IMR-90 (cell line): ENCODE measurements at places on chromosomes 1 and 21.

DNA sequence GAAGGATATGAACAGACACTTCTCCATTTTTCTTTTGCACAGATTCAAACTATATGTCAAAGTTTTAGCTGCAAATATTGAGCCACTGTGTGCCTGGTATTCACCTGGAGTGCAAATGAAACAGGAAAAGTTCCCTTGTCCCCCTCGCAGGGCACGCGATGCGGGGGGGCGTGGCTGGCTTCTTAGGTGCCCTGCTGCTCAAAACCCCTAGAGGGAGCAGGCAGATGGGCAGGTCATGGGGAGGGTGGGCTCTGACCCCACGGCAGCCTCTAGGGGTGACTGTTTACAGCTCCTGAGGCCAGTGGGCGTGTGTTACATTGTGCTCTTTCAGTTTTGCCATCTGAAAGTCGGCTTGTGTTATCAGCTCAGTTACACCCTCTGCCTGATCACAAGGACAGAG, 931.2 kb upstream of the B3GALT2 start:
- no peaks in the 10 kb centered on the region for H3K4me1 ChIP-seq
- no peak overlapping the region for H3K27ac ChIP-seq
- H3K36me3 ChIP-seq = no peaks in the 10 kb centered on the region
- DNase-seq = no peak

DNA sequence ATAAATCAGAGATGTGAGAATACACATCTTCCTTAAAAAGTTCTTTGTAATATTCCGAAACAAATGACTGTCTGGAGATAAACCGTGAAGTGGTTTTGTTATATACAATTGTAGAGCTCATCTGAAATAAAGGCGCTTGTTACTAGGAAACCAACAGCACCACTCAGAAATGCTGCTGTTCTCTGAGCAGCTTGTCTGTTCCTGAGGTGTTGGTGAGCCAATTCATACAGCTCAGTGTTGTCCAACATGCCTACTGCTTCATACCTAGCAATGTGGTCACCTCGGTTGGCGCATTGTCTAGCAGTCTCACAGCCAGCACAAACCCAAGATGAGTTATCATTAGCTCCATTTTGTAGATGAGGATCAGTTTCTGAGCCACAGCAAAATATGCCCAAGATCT, 44.4 kb downstream of the GFI1 start:
- H3K27me3 ChIP-seq = no peaks in the 10 kb centered on the region
- H3K36me3 ChIP-seq = no peaks in the 10 kb centered on the region
- peaks cover 12% of the 10 kb centered on the region for H3K4me1 ChIP-seq

DNA sequence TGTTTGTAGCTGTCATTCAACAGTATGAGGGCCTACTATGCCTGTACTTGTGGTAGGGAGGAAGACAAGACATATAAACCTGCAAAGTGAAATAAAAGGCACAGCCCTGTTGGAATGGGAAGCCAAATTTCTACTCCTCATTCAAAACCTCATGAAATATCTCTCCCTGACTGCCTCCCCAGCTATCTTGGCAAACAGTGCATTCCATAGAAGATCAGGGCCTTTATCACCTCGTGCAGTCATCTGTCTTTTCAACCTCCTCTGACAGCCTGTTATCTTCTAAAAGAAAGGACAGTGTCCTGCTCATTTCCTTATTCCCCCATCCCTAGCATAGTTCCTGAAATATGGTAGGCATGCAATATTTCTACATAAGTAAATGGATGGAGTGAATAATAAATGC, 71.0 kb downstream of the SH3GLB1 start:
- no peak for DNase-seq
- no peaks in the 10 kb centered on the region for H3K36me3 ChIP-seq
- H3K4me1 ChIP-seq = peaks cover 25% of the 10 kb centered on the region
- no peaks in the 10 kb centered on the region for H3K27me3 ChIP-seq
- H3K27ac ChIP-seq = no peak overlapping the region

DNA sequence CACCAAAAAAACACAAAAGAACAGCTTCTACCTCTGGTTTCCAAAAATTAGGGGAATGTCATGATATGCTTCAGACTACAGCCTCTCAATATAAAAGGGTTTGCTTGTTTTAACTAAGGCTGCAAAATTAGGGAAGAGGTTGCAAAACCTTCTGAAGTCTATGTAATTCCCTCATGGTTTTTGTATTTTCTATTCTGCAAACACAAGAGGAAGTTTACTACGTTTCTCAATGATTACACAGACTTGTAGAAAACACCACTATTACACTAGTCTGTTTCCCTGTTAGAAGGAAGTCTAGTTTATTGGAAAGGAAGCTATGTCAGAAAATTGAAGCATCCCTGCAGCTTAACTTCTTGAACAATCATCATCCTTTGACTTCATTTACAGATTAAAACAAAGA, 229.7 kb upstream of the FMN2 start:
- no peak overlapping the region for H3K27ac ChIP-seq
- no peaks in the 10 kb centered on the region for H3K27me3 ChIP-seq
- no peaks in the 10 kb centered on the region for H3K4me1 ChIP-seq
- no peaks in the 10 kb centered on the region for H3K36me3 ChIP-seq

GRCh38 chr1:25022361-25023189, 92.5 kb upstream of the RUNX3 start:
- H3K4me1 ChIP-seq = peaks cover 21% of the 10 kb centered on the region
- peak; percentile 96 for DNase-seq
- no peaks in the 10 kb centered on the region for H3K27me3 ChIP-seq
- no peaks in the 10 kb centered on the region for H3K36me3 ChIP-seq

DNA sequence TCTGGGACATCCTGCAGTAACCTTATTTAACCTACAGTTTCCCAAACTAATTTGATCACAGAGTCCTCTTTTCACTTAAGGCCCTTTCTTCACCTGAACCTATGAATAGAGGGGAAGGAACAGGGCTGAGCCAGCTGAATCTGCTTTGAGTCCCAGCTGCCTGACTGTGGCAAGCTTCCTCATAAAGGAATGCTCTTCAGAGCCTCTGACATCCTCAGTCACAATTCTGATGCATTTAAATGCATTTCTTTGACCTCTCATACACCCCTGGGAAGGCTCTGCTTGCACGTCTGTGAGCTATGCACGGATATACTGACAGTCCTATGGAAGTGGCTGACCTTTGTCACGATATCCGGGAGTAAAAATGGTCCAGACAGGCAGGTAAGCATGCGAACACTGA, 673.1 kb downstream of the SMYD3 start:
- no peak overlapping the region for H3K4me3 ChIP-seq
- 0 out of 2 replicates have a peak, but pooled peaks cover 1% of the 10 kb centered on the region for H3K36me3 ChIP-seq
- peaks cover 3% of the 10 kb centered on the region; the same call in 1 of the 2 replicates for H3K4me1 ChIP-seq
- DNase-seq = no peak
- no peaks in the 10 kb centered on the region for H3K27me3 ChIP-seq
